ENCODE measurements at places on chromosomes 11 and 22.

- no peak for DNase-seq
Measured at GRCh38 chr22:19176732-19177131, 1.8 kb downstream of the SLC25A1 start.

DNA sequence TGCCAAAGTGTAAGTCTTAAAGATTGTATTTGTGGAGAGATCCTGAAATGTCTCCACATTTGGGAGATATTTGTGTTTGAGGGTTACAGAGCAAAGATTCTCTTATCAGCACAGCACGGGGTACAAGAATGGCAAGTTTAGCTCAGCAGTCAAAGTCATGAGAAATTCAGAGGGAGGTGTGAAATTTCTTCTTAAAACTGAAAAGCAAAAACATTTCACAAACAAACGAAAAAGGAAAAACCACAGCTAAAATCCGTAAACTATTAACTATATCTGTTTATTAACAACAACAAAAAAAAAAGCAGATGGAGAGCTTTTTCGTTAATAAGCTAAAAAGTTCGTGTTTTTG lies 40.9 kb upstream of the ETS1 start:
- DNase-seq = no peak

DNA sequence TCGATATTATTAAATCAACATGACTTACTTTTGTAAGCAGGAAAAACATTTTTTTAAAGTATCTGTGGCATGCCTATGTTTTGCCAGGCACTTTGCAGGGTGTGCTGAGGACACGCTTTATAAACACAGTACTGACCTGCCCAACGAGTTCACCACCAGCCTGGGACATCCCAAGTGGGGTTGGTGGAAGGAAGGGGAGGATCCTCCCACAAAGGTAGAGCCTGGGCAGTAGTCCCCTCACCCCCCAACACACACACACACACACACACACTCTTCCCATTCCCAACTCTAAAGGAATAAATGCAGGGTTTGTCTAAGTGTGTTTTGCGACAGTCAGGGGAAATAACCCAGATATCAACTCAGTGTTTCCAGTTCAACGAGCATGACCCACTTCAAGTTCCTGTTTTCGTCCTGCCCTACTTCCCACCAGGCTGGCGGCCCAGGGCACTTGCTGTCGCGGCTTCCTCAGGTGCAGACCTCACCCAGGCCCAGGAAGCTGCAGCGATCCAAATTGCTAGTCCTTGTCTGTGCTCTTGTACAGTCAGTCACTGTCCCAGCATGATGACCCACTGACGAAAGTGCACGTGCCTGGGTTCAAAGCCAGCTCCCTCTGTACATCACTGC lies 3.1 kb downstream of the CERK start:
- DNase-seq = peak; percentile 18

DNA sequence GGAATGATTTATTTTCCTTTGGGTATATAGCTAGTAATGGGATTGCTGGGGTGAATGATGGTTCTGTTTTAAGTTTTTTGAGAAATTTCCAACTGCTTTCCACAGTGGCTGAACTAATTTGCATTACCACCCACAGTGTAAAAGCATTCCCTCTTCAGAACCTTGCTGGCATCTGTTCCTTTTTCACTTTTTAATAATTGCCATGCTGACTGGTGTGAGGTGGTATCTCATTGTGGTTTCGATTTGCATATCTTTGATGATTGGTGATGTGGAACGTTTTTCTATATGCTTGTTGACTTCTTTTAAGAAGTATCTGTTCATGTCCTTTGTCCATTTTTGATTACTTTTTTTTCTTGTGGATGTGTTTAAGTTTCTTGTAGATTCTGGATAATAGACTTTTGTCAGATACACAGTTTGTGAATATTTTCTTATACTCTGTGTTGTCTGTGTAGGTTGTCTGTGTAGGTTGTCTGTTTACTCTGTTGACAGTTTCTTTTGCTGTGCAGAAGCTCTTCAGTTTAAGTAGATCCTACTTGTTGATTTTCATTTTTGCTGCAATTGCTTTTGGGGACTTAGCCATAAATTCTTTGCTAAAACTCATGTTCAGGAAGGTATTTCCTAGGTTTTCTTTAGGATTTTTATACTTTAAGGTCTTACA lies 291.8 kb upstream of the DDI1 start:
- no peak for DNase-seq

GRCh38 chr22:22111267-22111751 lies 128.7 kb upstream of the TOP3B start:
- peak; percentile 91 for DNase-seq

DNA sequence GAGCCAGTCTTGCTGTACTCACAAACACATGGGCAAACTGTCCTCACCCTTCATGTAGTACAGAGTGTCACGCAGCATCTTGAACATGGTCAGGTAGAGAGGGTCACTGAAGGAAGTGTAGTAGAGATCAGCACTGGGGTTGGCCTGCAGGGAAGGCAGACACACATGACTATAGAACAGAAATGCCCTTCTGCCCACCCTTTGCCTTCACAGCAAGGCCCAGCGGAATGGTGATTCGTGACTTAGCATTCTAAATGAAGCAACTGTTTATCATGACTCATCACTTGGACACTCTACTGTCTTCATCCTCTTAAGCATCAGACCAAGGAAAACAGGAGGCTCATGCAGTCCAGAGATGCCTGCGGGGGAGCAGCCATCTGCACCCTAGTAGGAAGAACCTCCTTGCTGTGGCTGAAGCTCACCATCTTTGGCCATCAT lies 33.4 kb downstream of the SERPIND1 start:
- peak; percentile 97 for DNase-seq

DNA sequence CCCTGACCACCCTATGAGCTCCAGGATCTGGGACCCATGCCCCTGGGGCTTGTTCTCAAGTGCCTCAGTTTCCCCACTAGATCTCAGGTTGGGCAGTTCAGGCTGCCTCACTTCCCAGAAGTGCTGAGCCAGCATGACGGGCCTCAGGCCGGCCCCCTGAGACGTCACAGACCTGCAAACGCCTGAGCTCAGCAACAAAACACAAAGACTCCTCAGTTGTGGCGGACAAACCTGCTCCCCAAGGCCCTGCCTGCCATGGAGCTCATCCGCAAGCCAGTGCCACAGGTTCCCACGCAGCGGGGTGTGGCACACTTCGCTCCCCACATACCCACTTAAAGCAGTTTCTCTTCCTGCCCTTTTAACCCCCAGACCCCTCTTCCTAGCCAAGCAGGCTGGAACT lies 45.2 kb downstream of the NECTIN1 start:
- DNase-seq = no peak

DNA sequence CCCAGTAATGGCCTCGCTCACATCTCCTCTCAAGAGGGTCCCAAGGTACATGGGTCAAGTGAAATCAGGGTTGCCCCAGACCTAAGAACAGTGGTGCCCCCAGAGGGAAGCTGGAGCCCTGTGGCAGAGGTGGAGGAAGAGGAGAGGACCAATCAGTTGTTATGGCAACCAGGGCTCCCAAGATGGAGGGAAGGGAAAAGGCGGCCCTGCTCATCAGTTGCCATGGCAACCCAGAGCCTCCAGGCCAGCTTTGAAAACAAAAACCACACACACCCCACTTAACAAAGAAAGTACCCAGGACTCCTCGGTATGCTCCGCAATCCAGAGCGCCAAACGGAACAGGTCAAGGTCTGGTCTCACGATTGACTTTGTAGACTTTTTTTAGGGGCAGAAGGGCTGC lies 53.5 kb upstream of the SLC35C1 start:
- no peak for DNase-seq

DNA sequence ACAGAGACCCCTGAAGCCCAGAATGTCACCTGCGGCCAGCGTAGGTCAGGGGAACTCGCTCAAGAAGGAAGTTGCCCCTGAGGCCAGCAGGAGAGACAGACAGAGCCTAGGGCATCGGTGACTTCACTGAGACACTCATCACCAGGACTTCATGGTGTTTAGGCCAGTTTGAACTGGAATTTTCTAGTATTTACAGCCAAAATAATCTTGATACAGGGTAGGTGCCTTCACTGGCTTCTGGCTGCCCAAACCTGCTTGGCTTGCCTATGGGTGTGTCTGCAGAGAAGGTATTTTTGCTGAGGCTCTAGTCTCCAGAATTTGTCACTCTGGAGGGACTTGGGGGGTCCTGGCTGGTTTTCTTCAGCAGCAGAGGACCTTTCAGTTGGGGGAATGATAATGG lies 86.6 kb downstream of the FBXO7 start:
- no peak for DNase-seq

DNA sequence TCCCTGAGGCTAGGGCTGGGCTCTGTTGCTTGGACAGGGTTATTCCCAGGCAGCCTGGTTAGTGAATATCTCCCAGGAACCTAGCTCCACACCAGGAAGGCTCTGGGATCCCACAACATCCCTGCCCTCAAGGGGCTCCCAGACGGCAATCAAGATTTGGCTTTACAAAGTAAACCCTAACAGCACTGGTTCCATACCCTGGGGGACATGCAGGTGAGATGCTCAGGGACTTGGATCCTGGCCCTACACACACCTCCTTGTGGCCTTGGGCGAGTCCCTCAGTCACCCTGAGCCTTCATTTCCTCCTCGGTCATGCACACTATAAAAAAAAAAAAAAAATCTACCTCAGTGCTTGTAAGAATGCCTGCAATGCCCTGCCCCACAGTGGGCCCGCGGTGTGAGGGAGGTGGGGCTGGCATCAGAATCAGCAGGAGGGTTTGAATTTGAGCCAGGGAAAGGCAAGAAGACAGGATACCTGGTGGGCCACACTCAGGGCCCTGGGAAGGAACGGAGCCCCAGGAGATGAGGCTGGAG lies 86.3 kb downstream of the MORC2 start:
- DNase-seq = no peak

DNA sequence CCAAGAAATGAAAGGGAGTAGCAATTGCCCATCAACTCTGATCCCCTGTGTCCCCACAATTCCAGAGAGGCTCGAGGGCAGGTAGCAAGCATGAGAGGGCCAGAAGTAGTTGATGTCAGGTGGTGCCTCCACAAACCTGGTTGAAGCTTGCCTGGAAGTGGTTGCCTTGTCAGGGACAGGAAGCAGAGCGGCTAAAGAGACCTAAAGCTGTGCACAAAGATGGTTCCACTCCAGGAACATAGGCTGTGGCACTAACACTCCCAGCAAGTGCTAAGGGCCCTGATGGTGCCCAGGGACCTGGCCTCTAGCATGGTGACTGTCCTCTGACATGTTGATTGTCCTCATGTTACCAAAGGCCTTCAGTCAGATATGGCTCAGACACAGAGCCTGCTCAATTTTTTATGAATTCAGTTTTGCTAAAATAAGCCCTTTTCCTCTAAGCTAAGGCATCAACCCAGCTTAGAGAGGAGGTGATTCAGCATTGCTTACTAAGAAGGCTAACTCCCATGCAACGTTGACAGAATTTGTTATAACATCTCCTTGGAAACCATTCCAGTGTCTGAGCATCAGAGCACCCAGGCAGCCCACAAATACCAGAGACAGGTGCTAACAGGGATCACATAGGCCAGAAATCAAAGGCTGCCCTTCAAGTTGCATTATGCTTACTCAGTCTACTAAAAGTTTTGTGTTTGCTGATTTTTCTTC lies 196.3 kb upstream of the ARHGAP20 start:
- DNase-seq = peak; percentile 99

DNA sequence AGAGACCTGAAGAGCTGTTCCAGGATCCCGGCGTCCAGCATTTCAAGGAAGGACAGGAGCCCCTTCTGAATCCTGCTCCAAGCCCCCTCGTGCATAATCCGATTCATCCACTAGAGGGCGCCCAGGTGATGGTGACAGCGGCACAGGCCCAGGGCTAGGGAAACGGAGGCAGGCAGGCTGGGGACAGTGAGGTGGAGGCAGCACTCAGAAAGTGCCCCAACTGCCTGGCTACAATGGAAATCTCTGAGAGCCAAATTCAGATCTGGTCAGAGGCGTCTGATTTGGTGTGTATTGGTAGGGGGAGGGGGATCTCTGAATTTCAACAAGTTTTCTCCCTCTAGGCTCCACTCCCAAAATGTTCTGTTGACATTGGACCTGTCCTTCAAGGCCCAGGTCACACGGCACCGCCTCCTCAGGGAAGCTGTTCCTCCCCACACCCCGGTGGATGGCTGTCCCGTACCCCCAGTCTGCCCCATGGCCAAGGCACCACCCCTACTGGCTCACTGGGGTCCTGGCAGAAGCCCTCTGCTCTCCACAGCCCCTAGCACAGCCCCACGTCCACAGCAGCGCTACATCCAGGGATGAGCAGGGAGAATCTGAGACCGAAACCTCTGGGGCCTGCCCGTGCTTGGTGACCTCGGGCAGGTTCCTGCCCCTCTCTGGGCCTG lies 142.9 kb downstream of the CRYBB2 start:
- DNase-seq = peak; percentile 20

GRCh38 chr11:9756461-9756860 lies 92.6 kb downstream of the SWAP70 start:
- no peak for DNase-seq

- no peak for DNase-seq
Measured at GRCh38 chr11:118531597-118532084, 649 bp downstream of the TMEM25 start.

DNA sequence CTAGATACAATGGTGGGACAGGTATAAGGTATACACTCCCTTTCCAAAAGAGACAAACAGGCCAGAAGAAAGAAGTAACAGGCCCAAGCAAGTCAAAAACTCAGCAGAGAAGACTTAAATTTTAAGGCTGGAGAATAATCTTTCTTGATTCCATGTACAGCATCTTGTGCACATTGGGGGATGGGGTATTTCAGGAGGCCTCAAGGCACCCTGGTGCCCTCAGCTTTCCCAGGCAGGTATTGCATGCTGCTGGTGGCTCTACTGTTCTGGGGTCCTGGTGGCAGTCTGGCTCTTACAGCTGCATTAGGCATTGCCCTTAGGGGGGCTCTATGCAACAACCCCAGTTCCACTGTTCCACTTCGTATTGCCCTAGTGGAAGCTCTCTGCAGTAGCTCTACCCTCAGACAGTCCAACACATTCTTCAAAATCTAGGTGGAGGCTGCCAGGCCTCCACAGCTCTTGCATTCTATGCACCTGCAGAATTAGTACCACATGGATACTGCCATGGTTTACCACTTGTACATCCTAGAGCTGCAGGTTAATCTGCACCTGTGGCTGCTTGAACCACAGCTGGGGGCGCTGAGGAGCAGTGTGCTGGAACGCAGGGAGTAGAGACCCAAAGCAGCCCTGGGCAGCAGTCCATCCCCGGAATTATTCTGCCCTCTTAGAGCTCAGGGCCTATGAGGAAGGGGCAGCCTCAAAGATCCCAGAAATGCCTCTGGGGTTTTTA lies 4.2 kb upstream of the CTSC start:
- no peak for DNase-seq

DNA sequence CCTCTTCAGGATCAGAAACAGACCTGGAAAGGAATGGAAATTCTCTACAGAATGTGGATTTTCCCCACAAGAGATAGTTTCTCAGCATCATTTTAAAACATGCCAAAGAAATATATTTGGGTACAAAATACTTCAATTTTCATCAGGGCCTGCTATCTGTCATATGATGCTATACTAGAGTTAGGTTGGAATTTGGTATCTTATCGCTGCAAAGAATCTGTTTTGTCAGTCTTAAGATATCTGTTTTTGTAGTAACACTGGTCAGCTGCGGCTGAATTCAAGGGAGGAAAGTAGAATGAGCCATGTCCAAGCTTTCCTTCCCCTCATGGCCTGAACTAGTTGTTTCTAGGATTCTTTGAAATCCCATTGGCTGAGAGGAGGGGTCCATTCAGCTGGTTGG lies 806.4 kb downstream of the KCNA4 start:
- peak; percentile 51 for DNase-seq

GRCh38 chr11:76339221-76339620 lies 41.7 kb downstream of the THAP12 start:
- peak; percentile 10 for DNase-seq

Measured in amniotic epithelial cell (primary cell).